ENCODE measurements at places on chromosomes 3 and 15.

GRCh38 chr15:97317163-97317562, 643.3 kb upstream of the ARRDC4 start:
- DNase-seq = no peak

- no peak for DNase-seq
Observed at GRCh38 chr15:57114070-57114469, 195.6 kb downstream of the TCF12 start.

DNA sequence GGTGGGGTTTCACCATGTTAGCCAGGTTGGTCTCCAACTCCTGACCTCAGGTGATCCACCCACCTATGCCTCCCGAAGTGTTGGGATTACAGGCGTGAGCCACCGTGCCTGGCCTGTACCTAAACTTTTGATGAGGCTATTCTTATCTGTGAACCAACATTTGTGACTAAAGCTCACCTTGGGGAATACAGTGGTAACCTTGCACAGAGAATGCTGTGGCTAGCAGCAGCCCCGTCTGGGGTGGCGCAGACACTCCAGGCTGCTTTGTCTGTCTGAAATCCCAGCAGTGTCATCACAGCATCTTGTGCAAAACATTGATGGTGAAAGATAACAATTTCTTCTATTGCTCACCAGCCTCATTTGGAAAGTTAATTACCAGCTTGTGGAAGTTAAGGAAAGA, 58.9 kb downstream of the CMTM8 start:
- DNase-seq = no peak

- DNase-seq = no peak
Observed at GRCh38 chr15:31799715-31800321, 230.5 kb upstream of the CHRNA7 start.

All from sigmoid colon (tissue), 7 donors.